Activated T-helper 1 cell treated with anti-CD3 and anti-CD28 coated beads, Interleukin-12 subunit alpha, Interleukin-12 subunit beta, Interleukin-2, Interleukin-4 antibody, amounts not matched to agents 30 ng/mL and 10 ng/mL and 1 ng/mL, durations not matched to agents 14 hours and 24 hours and 36 hours (primary cell): ENCODE measurements at places on chromosomes 7 and 10.

DNA sequence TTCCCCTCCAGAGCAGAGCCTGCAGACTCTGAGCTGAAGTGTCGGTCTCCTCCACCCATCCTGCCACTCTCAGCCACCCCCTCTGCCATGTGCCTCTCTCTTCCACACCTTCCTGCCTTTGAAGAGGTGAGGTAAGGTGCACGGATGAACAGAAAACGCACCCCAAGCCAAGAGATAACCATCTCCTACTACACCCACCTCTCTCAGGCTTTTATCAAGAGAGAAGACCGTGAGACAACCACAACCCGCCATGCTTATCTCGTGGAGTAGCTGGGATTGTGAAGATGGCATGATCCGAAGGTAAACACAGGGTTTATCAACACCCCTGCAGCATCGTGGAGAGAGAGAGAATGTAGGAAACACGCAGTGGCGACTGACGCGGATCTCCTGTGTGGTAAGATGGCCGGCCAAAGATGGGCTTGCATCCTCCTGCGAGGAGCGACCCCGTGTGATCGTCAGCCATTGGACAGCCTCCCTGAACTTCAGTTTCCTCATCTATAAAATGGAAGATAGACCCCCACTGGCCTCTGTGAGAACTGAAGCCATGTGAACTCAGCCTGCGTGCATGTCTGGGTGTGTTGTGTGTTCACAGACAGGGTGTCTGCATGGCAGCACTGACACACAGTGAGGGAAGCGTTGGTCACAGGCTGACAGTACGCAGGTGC lies 219.0 kb downstream of the DIP2C start:
- H3K4me1 ChIP-seq, result peaks cover 12% of the 10 kb centered on the region
- no peak for DNase-seq
- H3K4me3 ChIP-seq, result peak overlapping the region; percentile 35
- H3K27me3 ChIP-seq, result peaks cover 8% of the 10 kb centered on the region
- H3K27ac ChIP-seq, result no peak overlapping the region

- no peaks in the 10 kb centered on the region for H3K4me1 ChIP-seq
- H3K27me3 ChIP-seq, result no peaks in the 10 kb centered on the region
- no peak overlapping the region for H3K27ac ChIP-seq
- H3K4me3 ChIP-seq, result no peak overlapping the region
- H3K36me3 ChIP-seq, result no peaks in the 10 kb centered on the region
- no peak for DNase-seq
These were observed 233.8 kb downstream of the KCNMA1 start for GRCh38 chr10:77403761-77404160.

- H3K4me1 ChIP-seq, result no peaks in the 10 kb centered on the region
- peaks cover 7% of the 10 kb centered on the region for H3K27me3 ChIP-seq
- no peak overlapping the region for H3K4me3 ChIP-seq
- H3K36me3 ChIP-seq, result no peaks in the 10 kb centered on the region
- DNase-seq, result no peak
These were observed 254.9 kb downstream of the SNX10 start for GRCh38 chr7:26546508-26547053.

DNA sequence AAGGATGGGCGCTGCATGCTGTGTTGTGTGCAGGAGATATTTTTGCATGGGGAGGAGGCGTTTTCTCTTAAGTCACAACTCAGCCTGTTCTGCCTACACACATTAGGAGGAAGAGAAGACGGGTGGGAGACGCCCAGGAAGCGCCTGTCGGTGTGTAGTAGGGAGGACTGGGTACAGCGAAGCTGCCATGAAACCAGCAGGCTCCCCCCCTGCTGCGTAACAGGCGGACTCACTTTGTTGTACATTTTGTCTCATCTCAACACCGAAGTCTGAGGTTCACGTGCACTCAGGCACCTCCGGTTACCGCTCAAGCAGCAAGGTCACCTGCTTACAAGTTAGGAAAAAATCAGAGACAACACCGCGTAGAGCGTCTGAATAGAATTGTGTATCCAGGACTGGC lies 56.3 kb downstream of the CRTAC1 start:
- H3K36me3 ChIP-seq, result no peaks in the 10 kb centered on the region
- DNase-seq, result no peak
- no peaks in the 10 kb centered on the region for H3K4me1 ChIP-seq
- no peak overlapping the region for H3K4me3 ChIP-seq
- H3K27me3 ChIP-seq, result peaks cover 36% of the 10 kb centered on the region

GRCh38 chr7:151839451-151839921 lies 37.4 kb downstream of the PRKAG2 start:
- H3K4me3 ChIP-seq, result no peak overlapping the region
- no peak for DNase-seq
- H3K27ac ChIP-seq, result no peak overlapping the region
- H3K36me3 ChIP-seq, result no peaks in the 10 kb centered on the region

DNA sequence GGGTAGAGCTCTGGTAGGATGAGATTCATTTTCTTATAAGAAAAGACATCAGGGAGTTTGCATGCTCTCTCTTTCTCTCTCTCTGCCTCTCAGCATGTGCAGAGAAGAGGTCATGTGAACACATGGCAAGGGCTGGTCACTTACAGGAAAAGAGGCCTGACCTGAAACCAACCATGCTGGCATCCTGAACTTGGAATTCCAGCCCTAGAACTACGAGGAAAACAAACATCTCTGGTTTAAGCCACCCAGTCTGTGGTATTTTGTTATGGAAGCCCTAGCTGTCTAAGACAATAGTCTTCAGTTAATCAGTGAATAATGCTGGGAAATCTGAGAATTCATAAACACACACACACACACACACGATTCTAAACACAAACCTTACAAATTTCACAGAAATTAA lies 1104.2 kb upstream of the LRRN3 start:
- H3K36me3 ChIP-seq, result no peaks in the 10 kb centered on the region
- H3K27me3 ChIP-seq, result no peaks in the 10 kb centered on the region
- H3K4me3 ChIP-seq, result no peak overlapping the region
- no peaks in the 10 kb centered on the region for H3K4me1 ChIP-seq
- DNase-seq, result no peak
- H3K27ac ChIP-seq, result no peak overlapping the region

DNA sequence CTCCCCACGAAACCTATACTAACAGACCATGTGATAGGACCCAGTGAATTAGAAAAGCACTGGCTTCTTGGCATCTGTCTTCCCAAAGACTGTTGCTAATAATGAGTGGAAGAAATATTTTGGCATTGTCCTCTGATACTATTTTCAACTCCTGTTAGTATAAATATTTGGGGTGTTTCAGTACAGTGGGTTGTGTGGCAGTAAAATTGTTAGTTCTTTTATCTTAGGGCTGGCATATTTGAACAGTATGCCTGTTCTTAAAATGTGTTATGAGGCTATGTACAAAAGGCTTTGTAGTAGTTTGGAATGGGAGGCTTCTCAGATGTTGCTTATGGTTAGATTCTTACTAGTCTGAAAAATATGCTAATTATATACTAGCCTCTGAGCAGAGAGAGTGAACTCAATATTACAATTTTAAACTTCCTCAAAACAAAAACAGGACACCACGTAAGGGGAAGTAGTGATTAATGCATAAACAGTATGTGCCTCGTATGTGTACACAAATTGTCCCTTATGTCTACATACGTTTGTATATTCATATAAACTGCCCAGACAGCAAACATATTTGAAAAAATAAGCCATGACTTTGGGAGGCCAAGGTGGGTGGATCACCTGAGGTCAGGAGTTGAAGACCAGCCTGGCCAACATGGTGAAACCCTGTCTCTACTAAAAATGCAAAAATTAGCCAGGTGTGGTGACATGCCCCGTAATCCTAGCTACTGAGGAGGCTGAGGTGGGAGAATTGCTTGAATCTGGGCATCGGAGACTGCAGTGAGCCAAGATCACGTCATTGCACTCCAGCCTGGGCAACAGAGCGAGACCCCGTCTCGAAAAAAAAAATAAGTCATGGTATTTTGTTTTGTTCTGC lies 115.4 kb downstream of the ARID5B start:
- H3K36me3 ChIP-seq, result peaks cover 44% of the 10 kb centered on the region
- H3K4me1 ChIP-seq, result peaks cover 56% of the 10 kb centered on the region
- H3K27me3 ChIP-seq, result no peaks in the 10 kb centered on the region
- DNase-seq, result no peak
- no peak overlapping the region for H3K4me3 ChIP-seq

- H3K4me3 ChIP-seq, result no peak overlapping the region
- H3K27ac ChIP-seq, result no peak overlapping the region
- H3K27me3 ChIP-seq, result peaks cover 10% of the 10 kb centered on the region
- H3K36me3 ChIP-seq, result no peaks in the 10 kb centered on the region
These were observed 2.8 kb downstream of the EEPD1 start for GRCh38 chr7:36155811-36156361.

DNA sequence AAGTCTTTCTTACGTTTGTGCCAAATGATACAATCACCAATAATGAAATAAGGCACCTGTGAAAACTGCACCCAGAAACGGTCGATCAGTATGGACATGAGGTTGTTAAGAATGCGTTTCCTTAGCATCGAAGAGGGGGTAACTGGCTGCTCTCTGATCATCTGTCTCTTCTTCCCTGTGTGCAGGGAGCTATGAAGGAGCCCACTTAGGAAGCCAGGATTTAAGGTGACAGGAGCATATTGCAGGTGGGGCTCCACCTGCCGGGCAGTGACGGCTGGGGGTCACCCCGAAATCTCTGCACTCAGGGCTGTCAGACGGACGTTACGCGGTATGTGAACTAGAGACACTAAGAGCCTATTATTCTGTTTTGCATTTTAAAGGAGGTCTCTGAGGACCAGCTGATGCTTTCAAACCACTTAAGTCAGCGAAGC lies 64.5 kb downstream of the CARD11 start:
- peaks cover 64% of the 10 kb centered on the region for H3K4me1 ChIP-seq
- H3K36me3 ChIP-seq, result peaks cover 48% of the 10 kb centered on the region
- peak overlapping the region; percentile 67 for H3K4me3 ChIP-seq
- peak overlapping the region; percentile 89 for H3K27ac ChIP-seq

- H3K27ac ChIP-seq, result no peak overlapping the region
- H3K4me3 ChIP-seq, result no peak overlapping the region
- H3K4me1 ChIP-seq, result no peaks in the 10 kb centered on the region
- no peaks in the 10 kb centered on the region for H3K36me3 ChIP-seq
- no peak for DNase-seq
These were observed 44.4 kb downstream of the MYPN start for GRCh38 chr10:68153473-68154210.

- no peaks in the 10 kb centered on the region for H3K36me3 ChIP-seq
- peaks cover 5% of the 10 kb centered on the region for H3K27me3 ChIP-seq
- peaks cover 25% of the 10 kb centered on the region for H3K4me1 ChIP-seq
- no peak for DNase-seq
These were observed 33.6 kb downstream of the VSTM4 start for GRCh38 chr10:49081547-49082275.

- H3K27ac ChIP-seq, result no peak overlapping the region
- no peak for DNase-seq
- no peaks in the 10 kb centered on the region for H3K4me1 ChIP-seq
- H3K4me3 ChIP-seq, result no peak overlapping the region
These were observed 238.7 kb downstream of the SEC23IP start for GRCh38 chr10:120131183-120131582.

DNA sequence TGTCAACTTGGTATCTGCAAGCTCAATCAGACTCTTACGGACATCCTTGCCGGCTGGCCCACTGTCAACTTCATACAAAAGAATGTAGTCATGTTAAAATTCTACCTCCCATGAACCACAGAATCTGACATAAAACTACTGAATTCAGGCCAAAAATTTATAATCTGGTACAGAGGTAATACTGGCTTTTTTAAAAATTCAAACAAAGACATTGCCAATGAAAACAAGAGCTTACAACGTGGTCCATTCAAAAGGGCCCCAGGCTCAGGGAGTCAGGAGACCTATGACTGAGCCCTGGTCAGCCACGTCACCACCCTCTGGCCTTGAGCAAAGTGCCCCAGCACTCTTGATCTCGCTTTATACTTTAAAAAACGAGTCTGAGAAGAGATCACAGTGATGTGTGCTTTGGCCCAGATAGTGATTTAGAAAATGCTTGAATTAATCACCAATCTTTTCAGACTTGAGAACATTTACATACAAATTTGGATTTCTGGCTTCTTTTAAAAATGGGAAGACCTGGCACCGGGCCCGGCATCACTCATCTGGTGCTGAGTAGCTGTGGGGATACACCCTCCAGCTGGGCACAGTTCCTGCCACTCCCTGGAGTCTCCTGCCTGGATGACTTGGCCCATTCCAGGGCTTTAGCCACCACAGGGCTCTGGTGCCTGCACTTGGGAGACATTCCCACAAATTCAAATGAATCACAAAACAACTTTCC lies 94.1 kb downstream of the PIP4K2A start:
- H3K27ac ChIP-seq, result no peak overlapping the region
- no peak overlapping the region for H3K4me3 ChIP-seq
- peaks cover 10% of the 10 kb centered on the region for H3K36me3 ChIP-seq
- no peak for DNase-seq

DNA sequence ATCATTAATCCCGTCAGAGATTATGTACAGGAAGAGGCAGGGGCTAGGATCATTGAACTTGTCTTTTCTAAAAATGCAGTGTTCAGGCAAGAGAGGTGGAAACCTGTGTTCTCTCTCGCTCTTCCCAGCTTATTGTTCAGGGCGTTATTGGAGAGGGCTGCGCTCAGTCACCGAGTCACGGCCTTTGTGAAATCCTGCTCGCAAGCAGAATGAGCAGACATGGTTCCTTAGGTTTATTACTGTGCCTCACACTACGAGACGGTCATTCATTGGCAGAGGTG lies 631 bp upstream of the PRKRIP1 start:
- H3K27me3 ChIP-seq, result no peaks in the 10 kb centered on the region
- DNase-seq, result no peak
- H3K36me3 ChIP-seq, result peaks cover 25% of the 10 kb centered on the region
- peak overlapping the region; percentile 55 for H3K27ac ChIP-seq
- H3K4me1 ChIP-seq, result peaks cover 15% of the 10 kb centered on the region

DNA sequence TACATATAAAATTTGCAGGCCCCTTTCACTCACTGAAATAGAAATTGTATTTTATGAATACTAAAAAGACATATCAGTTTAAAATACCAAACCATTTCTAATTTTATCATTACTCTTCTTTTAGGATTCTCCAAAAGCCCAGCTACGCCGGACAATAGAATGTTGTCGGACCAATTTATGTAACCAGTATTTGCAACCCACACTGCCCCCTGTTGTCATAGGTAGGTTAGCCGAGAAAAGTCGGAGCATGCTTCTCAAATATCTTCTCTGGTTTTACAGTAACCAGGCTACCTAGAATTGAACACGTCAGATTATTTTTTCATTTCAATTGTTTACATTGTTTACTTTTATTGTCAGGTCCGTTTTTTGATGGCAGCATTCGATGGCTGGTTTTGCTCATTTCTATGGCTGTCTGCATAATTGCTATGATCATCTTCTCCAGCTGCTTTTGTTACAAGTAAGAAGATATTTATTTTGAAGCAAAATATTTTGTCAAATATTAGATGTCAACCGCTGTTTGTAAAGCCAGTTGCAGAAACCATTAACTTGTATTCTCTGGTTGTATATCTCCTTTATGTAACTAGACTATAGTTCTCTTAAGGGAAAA lies 57.6 kb downstream of the MMRN2 start:
- no peaks in the 10 kb centered on the region for H3K27me3 ChIP-seq
- peaks cover 3% of the 10 kb centered on the region for H3K36me3 ChIP-seq
- H3K27ac ChIP-seq, result no peak overlapping the region
- DNase-seq, result peak; percentile 10
- no peaks in the 10 kb centered on the region for H3K4me1 ChIP-seq
